ENCODE measurements at places on chromosomes 4 and X. TPM values are rescaled to one million over a fixed set of nuclear protein-coding genes. Genes with fewer than 3 reads are reported as not detected.

The ADH6 gene
- total RNA-seq = not detected

The HOPX gene
- total RNA-seq = 0.23 TPM

The PCDH10 gene
- total RNA-seq = 0.12 TPM

The PABPC1L2B gene
- total RNA-seq = not detected

The SPANXB1 gene
- not detected for total RNA-seq

The TMEM144 gene
- total RNA-seq = 3.1 TPM
